ENCODE measurements at places on chromosomes 6 and 20.
A peak's percentile ranks its signal among the peaks of the same experiment; 100 is the strongest.

DNA sequence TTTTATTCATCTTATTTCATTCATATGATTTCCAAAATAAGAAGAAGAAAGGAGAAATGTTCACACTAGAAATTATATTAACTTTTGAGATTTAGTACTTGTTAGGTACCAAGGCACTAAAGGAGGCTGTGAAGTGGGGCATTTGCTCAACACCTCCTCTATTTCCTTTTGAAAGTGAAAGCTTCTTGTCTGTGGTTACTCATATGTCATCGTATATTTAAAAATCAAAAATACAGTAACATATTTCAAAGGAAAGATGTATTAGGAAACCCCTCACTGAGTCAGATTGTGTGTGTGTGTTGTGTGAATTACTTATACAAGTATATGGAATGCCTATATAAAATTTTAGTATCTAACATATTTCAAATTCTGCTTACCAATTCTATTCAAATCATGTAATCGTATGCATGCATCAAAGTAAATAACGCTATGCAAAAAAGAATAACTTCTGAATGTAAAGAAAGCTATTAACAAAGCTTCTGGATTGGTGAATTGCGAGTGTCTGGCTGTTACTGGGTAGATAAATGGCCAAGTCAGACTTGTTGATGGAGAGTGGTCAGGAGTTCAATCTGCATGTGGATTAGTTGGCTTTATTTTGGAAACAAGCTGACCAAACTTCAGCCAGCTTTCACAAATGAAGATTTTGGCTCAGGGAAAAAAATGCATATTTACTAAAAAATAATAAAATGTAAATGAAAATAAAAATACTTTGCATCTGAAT, 70.9 kb downstream of the PACRG start:
- no peak for DNase-seq

DNA sequence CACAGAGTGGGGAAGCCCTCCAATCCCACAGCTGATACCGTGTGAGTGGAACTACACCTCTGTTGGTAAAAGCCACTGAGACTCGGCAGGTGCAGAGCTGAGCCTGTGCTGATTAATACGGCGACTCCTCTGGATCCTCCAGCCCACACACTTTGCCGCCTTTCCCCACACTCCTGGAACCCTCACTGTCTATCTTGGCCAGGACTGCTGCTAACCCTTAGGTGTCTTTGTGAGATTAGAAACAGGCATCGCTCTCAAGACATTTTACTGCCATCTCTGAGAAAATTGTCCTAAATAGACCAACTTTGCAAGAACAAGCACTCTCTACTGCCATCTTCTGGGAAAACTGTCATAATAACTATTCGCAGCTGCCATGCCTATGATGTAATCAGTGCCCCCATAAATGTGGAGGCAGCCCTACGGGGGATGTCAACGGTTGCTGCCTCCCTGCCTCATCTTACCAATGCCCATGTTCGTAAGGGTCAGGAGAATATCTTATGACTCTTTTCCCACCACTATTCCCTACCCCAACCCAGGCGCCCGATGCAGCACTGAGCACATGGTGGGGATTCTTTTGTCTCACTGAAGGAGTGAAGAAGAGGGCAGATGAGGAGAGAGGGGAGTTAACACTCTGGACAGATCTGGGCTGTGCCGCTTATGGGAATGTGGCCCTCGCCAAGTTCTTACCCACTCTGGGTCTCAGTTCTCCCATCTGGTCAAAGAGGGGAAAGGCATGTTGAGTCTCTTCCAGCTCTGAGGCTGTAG, 26.1 kb upstream of the KCNB1 start:
- DNase-seq: no peak

GRCh38 chr6:21022343-21023107, 488.3 kb downstream of the CDKAL1 start:
- DNase-seq: no peak

GRCh38 chr6:35491558-35492257, 5.2 kb downstream of the TEAD3 start:
- DNase-seq: no peak

DNA sequence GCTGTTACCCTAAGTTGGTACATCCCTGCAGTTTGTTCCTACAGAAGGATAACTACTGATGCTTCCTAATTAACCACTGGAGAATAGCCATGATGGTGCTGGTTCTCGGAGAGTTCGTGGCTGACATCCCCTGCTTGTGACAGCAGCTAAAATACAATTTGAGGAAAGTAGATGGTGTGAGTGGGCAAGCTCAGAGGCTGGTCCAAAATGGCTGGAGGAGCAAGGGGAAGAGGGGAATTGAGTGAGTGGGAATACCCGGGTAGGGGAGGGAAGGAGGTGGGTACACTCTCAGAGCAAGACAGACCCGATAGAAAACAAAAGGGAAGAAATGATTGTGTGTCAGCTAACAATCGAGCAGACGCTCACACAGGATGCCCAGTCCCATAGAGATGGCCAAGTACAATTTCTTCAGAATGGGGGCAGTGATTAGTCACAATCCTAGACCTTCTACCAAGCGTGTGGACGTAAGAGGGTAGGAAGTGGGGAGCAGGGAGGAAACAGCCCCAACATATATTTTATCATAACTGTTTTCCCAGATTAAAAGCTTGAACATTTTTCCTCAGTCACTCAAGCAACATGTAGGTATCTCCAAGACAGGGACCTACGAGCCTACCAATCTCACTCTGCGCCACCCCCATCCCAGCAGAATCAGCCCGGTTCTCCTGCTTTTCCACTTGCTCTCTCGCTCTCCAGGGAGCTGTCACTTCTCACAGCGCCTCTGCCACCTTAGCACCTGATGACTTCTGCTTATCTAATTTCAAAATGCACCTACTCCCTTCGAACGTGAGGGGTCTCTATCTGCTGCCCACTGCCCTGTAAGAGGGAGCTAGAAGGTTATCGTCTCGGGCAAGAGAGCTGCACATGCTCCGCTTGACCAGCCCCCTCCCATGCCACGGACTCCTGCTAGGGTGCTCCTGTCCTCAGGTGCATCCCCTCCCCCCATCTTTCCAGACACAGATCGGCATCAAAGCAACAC, 26.2 kb downstream of the RIPOR2 start:
- no peak for DNase-seq

DNA sequence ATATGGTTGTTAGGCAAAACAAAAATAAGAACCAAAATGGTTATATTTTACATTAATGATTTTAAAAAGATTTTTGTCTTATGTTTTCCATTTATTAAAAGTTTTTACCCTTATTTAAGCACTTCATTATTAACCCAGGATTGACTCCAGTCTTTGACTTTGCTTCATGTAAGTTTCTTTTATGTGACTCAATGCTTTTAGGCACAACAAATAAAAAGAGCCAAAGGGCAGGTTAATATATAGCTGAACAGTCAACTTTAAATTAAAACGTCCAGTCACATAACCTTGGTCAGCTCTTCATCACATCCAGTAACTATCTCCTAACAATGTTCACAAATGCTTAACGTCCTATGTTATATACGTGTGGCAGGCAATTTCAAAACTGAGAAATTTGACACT, 32.7 kb downstream of the COL21A1 start:
- no peak for DNase-seq

- no peak for DNase-seq
Observed at GRCh38 chr6:71886184-71887005, at the start of gene RIMS1. Gene RIMS1 (plus strand): TSS chr6:71886550. CDS start chr6:71887024, 474 bp downstream.

GRCh38 chr6:46276576-46277142, 105.9 kb upstream of the ENPP5 start:
- no peak for DNase-seq

DNA sequence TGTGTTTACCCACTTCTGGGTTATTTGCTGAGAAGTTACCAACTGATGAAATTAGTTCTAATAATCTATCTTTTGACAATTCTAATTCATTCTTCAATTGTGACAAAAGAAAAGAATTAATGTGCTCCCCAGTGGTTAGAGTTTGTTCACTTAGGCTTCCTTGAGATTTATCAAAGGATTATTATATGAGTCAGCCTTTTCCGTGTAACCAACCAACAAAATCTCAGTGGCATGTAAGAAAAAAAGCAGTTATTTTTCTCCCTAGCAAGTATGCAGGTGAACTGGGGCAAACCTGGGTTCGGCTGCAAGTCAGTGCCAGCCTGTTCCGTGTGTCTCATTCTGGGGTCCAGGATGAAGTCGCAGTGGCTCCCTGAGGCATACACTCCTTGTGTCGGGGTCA, 28.8 kb upstream of the HIVEP1 start:
- no peak for DNase-seq

GRCh38 chr6:134750669-134751068, 199.2 kb downstream of the ALDH8A1 start:
- no peak for DNase-seq

- DNase-seq: no peak
Observed at GRCh38 chr6:135182071-135183001, 1.2 kb downstream of the MYB start.

- no peak for DNase-seq
Observed at GRCh38 chr6:149218471-149218870, 99.0 kb upstream of the TAB2 start.

DNA sequence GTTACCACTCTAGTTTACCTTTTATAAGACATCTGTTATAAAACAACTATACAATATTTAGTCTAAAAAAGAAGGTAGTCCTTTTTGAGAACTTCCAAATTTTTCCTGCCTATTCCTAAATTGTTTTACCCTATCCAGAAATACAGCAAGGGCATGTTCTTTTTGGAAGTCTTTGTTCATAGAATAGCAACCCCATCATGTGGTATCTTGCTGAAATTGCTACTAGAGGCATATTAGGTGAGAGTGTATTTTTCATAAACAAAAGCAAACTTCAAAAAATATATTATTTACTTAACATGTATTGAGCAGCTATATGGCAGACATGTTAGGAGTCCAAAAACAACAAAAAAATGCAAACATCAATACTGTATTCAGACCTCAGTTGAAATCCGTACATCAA, 371.8 kb upstream of the NRSN1 start:
- no peak for DNase-seq

GRCh38 chr6:107061125-107062020, 33.4 kb downstream of the MTRES1 start:
- DNase-seq: no peak

DNA sequence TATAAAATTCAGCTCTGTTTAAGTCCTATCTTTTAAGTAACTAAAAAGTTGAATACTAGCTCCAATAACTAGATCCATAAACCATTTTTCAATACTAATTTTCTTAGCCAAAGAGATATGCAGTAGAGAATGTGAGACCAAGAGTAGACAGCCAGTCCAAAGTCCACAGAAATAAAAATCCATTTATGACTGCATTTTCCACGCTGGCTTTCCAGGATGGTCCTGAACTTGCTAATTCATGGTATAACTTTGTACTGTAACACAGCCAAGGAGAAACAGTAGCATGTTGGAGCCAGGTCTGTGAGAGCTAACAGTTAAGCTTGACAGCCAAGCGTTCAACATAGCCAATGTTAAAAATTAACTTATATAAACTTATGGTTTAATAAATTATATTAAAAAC, 156.2 kb downstream of the GMPR start:
- DNase-seq: no peak

DNA sequence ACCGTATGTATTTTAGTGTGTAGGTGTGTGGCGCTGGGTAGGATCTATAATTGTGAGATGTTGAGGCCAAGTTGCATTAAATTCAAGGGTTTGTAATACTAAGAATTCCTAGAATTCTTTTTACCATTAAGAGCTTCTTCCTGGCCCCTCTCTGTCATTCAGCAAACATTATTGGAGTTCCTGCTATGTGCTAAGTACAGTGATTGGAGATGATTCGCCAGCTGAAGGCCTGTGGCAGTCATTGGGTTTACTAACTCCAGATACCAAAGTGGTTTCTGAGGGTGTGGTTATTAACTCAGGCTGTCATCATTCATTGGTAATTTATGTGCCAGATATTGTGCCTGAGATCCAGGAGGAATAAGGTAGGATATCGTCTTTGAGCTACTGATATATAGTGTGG, 167.1 kb downstream of the LAMA2 start:
- no peak for DNase-seq

DNA sequence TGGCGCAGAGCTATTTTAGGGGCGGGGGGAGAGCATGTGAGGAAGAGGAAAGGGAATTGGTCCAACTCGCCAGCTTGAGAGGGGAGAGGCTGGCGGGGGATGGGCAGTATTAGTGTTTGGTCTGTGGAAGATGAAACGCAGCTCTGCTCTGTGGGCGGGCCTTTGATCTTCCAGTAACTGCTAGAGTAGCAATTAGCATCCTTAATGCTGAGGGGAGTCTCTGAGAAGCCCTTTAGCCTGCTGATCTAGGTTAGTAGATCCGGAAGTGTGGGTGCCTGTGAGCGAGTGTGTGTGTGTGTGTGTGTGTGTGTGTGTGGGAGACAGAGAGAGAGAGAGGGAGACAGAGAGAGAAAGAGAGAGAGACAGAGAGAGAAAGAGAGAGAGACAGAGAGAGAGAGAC, 117.2 kb upstream of the BACH2 start:
- DNase-seq: peak; percentile 44

DNA sequence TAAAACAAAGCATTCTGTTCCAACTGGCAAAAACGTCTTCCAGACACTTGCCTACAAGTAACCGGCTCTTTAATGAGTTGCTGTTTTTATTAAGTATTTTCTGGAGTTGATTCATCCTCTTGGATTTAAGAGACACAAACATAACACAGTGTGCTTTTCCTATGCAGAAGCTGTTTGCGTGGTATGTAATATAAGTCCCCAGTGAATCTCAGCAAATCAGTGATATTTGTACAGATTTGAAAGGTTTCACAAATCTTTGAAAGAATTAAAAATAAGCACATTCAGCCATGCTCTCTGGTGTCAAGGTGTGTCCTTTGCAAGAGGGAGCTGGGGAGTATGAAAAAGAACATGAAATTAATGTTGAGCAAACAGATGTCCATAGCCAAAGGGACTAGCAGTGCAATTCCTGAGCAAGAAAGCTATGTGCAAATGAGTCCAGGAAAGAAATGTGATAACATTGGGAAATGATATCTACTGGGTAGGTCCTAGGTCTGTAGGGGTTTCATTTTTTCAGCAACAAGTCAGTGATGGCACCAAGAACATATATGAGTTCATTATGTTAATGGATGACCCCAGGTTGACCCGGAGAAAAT, 170.1 kb upstream of the PHACTR1 start:
- no peak for DNase-seq

- no peak for DNase-seq
Observed at GRCh38 chr6:106764353-106764980, 135.1 kb downstream of the QRSL1 start.

- no peak for DNase-seq
Observed at GRCh38 chr6:33426590-33427511, 7.0 kb downstream of the SYNGAP1 start.

DNA sequence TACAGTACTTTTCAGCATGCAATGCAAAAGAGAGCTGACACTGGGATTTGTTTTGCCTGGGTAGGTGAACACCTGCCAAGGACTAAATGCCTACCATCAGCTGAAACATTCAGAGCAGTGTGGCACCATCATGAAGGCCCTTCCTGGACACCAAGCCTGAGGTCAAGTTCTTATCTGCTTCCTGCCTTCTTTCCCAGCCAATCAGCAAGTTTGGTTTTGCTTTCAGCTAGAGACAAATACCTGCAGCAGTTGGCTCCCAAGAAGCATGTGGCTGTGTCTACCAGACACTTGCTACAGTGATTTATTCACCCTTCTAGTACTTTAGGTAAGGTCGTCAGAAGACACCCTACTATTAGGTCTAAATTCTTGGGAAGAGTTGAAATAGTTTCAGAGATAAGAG, 112.8 kb downstream of the TBX18 start:
- DNase-seq: no peak

GRCh38 chr6:97067045-97067444, 142.5 kb downstream of the KLHL32 start:
- DNase-seq: no peak

- DNase-seq: no peak
Observed at GRCh38 chr6:85751374-85752055, 108.8 kb upstream of the SYNCRIP start.

GRCh38 chr20:51525241-51526105, 17.0 kb downstream of the NFATC2 start:
- no peak for DNase-seq
